ENCODE measurements at places on chromosomes 1 and 21. TPM values are rescaled to one million over a fixed set of nuclear protein-coding genes. Genes with fewer than 3 reads are reported as not detected.

DNA sequence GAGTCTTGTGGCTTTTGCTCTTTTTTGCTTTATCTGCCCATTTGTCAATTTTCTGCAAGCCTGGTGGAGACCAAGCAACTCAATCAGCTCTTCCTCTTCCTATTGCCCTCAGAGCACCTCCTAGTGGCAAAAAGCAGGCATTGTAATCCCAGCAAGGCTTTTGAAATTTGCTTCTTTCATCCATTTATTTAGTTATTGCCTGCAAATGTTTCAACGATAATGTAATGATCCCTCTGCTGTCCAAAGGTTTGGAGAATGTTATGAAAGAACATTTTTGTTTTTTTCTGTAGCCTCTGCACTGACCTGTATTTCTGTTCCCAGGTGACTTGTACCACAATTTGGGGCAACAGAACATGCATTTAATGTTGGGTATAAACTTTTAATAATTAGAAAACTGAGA, 127.8 kb downstream of the GABPA start:
- DNase-seq: no peak

- DNase-seq: no peak
Observed at GRCh38 chr1:245378745-245379144, 224.0 kb downstream of the KIF26B start.

DNA sequence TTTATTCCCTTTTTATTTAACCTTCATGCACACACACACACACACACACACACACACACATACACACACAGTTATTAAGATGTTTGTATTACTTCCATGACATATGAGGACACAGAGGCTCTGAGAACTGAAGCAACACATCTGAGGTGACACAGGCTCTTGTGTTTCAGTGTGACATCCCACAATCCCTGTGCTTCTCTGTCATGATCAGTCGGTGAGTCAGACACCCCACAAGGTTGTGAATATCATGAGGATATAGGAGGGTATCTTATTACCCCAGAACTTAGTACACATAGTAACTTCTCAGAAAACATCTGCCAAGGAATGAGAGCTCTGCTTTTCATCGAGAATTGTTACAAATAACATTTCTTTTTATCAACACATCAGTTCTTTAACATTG, 459.3 kb downstream of the PLPP3 start:
- DNase-seq: no peak

- no peak for DNase-seq
Observed at GRCh38 chr1:52567943-52568342, 15.1 kb upstream of the TUT4 start.

DNA sequence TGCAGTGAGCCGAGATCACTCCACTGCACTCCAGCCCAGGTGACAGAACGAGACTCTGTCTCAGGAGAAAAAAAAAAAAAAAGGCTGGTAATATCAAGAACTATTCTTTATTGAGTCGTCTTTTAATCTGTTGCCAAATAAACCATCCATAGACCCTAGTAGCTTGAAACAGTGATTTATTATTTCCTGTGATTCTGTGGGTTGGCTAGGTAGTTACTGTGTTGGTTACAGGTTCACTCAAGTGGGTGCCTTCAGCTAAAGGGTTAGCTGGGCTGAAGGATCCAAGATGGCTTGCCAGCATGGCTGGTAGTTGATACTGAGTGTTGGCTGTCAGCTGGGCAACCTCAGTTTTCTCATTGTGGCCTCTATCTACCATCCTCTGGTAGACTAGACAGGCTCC, 9.2 kb downstream of the TLCD4 start:
- DNase-seq: no peak

DNA sequence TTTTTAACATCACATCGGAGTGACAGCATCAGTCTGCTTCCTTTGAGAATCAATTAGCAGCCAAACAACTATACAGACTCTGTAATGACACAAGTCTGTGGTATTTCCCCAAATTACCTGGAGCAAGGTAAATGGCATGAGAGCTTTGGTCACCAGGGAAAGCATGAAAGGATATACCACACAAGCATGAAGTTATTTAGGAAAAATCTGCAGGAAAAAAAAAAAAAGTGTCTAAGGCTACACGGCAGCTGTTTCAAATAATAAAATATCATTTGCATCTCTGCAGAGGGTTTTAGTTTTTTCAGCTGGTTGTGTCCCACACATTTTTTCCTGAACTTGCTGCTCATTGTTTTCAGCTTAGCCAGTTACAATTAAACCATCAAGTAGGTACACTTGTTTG, 234.7 kb downstream of the TTLL7 start:
- DNase-seq: no peak

DNA sequence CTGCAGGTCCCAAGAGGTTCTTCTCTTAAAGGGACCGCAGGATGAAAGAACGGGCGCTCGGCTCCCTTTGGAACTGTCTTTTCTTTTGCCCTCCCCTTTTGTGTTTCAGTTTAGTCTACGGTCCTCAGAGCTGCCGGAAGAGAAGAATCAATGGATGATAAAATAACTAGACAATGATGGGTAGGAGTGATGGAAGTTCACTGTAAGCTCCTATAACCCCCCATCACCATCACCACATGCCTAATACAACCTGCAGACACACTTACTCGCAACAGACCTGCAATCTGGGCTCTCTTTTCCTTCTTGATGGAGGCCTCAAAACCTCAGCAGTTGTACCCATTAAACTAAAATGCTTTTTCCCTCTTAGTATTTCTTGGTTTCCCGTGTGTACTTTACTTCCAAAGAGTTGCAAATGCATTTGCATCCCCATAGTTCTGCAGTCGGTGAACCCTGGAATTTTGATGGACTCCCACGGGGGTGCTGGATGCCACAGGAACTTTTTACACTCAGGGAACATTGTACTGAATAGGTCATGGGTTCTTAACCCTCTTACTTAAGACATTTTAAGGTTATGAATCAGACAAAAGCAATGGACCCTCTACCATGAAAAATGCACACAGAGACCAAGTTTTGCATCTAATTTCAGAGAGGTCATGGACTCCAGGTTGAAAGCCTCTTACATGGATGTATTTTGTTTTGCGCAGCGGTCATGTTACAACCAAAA, 633 bp upstream of the RFX5 start:
- DNase-seq: no peak

GRCh38 chr1:9346566-9346965, 53.9 kb downstream of the SPSB1 start:
- DNase-seq: no peak

DNA sequence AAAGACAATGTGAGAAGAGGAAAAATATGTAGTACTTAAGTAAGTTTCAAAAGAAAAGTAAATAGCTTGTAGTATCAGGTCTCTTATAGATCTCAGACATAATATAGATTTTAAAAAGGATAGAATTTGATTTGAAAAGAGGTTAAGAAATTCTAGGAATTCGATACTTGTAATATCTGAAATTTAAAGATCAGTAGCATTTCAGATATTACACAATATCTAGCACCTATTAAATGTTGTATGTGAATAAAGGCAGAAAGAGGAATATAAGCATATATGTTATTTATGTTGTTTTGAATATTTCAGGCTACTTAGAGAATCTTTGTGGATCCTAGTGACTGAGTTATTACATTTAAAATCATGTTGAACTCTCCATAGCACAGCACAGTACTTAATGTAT, 35.0 kb upstream of the METTL18 start:
- no peak for DNase-seq

DNA sequence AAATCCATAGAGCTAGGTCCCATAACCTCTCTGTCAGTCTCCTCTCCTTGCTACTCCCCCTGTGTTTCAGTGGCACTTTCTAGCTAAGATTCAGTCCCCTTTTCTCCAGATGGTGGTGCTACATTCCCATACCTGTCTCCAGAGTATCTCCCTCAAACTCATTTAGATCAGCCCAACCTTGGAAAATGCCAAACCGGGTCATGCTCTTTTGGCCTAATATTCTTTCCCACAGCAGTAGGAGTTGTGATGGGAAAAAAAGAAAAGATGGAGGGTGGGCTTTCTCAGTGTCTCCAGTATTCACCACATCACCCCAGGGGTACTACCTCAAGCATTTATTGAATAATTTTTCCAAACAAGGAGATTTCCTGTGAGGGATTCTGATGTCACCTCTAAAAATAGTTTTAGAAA, 3.2 kb upstream of the RXFP4 start:
- no peak for DNase-seq

- DNase-seq: no peak
Observed at GRCh38 chr21:31576428-31576827, 83.1 kb upstream of the SOD1 start.

- DNase-seq: no peak
Observed at GRCh38 chr1:230851291-230851691, 17.0 kb downstream of the C1orf198 start.

- no peak for DNase-seq
Observed at GRCh38 chr1:41454406-41454805, 30.1 kb downstream of the EDN2 start.

DNA sequence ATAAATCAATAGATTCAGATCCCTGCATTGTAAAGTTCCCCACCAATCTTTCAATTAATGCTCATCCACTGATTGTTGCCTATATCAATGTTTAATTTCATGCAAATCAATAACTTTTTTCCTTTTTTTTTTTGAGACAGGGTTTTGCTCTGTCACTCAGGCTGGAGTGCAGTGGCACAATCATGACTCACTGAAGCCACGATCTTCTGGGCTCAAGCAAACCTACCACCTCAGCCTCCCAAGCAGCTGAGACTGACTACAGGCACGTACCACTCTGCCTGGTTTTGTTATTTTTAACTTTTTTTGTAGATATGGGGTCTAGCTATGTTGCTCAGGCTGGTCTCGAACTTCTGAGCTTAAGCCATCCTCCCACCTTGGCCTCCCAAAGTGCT, 25.7 kb downstream of the DIO1 start:
- DNase-seq: no peak

DNA sequence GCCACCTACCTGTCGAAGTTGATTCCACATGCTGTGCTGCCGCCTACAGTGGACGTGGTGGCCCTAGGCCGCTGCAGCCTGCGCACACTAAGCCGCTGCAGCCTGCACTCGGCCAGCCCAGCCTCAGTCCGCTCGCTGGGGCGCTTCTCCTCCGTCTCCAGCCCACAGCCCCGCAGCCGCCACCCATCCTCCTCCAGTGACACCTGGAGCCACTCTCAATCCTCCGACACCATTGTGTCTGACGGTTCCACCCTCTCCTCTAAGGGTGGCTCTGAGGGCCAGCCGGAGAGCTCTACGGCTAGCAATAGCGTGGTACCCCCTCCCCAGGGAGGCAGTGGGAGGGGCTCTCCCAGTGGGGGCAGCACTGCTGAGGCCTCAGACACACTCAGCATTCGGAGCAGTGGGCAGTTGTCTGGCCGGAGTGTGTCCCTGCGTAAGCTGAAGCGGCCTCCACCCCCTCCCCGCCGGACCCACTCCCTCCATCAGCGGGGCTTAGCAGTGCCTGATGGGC, 46.9 kb downstream of the YARS1 start:
- DNase-seq: no peak

DNA sequence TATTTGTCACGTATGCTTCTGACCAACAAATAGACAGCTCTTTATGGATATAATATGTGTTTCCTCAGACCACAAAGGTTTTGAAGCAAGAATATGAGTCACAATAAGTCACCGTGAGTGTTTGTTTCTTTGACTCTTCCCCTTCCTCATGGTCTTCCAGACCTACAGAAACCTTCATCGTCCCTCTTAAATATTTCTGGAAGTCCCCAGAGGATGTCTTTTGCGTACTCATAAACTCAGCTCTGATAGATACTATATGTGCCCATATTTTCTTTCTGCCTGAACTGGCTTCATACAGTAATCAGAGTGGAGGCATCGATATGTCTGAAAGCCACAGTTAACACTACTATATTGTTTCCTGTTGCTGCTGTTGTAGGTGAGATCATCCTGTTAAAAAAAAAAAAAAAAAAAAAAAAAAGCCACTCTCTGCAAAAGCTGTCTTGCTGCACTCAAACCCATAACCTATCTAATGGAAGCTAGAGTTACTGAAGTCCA, 38.4 kb downstream of the ADAMTS1 start:
- no peak for DNase-seq

- no peak for DNase-seq
Observed at GRCh38 chr1:109241841-109242345, 7.4 kb upstream of the CELSR2 start.

DNA sequence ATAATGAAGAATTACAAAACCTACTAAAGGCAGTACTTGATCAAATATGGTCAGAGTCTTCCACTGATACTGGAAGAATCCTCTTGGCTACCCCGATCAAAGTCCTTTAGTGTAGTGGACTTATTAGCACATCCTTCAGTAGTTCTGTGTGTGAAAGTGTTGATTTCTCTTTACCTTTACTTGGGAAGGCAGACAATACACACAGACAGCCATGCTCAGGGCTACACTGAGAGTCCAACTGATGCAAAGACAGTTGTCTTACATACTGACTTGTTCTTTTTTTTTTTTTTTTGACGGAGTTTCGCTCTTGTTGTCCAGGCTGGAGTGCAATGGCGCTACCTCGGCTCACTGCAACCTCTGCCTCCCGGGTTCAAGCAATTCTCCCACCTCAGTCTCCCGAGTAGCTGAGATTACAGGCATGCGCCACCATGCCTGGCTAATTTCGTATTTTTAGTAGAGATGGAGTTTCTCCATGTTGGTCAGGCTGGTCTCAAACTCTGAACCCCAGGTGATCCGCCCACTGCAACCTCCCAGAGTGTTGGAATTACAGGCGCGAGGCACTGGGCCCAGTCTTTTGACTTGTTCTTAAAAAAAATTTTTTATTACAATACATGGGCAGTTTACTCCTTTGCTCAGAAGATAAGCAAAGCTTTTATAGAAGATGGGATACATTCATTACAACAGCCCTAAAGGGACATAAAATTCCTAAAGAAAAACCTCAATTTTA, 3.5 kb upstream of the PTTG1IP start:
- DNase-seq: no peak

DNA sequence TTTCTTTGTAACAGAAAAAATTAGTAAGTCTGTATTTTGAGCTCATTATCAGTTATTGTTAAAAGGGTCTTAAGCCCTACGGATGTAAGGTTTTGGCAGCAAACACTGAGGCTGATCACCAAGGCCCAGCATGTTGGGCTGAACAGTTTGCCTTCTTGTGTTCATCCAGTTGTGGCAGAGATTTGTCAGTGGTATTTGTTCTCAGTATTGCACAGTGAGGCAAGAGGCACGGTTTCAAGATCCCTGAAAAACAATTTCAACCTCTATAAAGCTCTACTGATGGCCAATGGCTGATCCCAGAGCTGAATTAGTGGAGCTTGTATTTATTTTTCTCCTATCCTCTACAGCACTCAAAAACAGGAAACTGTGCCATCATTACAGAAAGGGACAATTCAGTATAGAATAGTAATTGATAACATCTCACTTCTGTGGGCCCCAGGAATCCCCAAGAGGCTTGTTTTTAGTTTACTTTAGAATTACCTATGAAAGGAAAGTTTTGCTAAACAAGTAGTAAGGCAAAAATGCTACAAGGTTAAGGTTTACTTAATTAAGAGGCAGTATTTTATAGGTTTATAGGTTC, 191.8 kb upstream of the RAB4A start:
- no peak for DNase-seq

STRIP1 gene
- total RNA-seq: 20.5 TPM

CRP gene
- 103 TPM for total RNA-seq

TMEM61 gene
- total RNA-seq: not detected

MAP10 gene
- total RNA-seq: 2.7 TPM

ANKRD45 gene
- total RNA-seq: not detected

LRRC38 gene
- not detected for total RNA-seq

ANP32E gene
- 8.8 TPM for total RNA-seq

RNU1-4 gene
- total RNA-seq: under 0.01 TPM

B3GALT2 gene
- total RNA-seq: 0.25 TPM

NFASC gene
- total RNA-seq: 0.23 TPM

Measured in liver (tissue), 10 donors.